Activated naive CD8-positive, alpha-beta T cell treated with anti-CD3 and anti-CD28 coated beads, Interleukin-2, amount 10 ng/mL, durations not matched to agents 7 days and 5 days (primary cell): ENCODE measurements at places on chromosomes 2 and 18. TPM values are rescaled to one million over a fixed set of nuclear protein-coding genes. Genes with fewer than 3 reads are reported as not detected.

GRCh38 chr2:238483021-238483420, 56.3 kb downstream of the ASB1 start:
- no peak for DNase-seq

CAPG gene
- total RNA-seq = 279 TPM

GRCh38 chr18:3397031-3397750, 52.8 kb upstream of the TGIF1 start:
- no peak for DNase-seq

- DNase-seq = no peak
Measured at GRCh38 chr2:68590702-68591101, 52.7 kb upstream of the PROKR1 start.

DNA sequence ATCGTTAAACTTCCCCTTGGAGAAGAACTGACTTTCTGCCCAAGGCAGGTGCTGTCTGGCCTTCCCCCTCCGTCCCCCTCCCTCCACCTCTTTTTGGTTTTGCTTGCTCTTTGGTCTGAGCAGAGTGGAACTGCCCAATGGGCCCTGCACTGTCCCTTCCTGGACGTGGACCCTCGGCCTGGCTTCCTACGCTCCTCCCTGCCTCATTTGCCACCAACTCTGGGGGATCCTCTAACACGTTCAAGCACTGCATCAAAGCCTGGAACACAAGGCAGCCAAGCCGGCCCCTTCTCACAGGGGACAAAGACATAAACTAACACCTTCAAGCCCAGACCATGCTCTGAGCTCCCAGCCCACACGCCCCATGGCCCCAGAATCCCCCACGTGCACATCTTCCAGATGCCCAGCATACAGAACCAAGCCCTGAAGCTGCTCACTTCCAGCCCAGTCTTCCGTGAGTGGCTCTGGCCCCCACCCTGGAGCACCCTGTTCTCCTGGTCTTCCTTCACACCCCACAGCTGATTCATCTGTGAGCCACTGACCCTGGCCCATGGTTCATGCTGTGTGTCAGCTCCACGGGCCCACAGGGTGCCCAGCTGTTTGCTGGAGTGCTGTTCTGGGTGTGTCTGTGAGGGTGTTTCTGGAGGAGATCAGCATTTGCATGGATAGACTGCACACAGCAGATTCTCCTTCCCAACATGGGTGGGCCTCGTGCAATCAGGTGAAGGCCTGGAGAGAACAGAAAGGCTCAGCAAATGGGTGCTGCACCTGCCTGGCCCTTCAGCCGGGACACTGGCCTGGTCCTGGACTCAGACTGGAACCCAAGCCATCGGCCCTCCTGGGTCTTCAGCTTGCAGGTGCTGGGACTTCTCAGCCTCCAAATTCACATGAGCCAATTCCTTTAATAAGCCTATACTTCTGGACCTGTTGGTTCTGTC, 247.1 kb upstream of the SALL3 start:
- no peak for DNase-seq

DNA sequence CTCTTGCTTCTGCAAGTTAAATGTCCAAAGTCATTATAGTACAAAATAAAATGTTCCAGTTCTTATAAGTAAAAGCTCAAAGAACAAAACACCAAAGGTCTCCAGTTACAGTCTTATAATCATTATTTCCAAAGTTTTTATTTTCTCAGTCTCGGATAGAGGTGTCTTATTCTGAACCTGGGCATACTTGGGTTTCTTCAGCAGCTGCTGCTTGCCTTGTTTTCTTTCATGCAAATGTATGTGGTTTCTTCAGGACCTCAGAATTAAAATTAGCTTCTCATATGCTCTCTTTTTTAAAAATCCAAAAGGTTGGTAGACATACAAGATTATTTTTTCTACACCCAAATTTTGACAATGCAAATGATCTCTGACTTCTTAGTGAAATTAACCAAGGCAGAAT, 383.0 kb downstream of the METTL4 start:
- no peak for DNase-seq

GRCh38 chr18:63140038-63140450, 179.5 kb downstream of the BCL2 start:
- DNase-seq = no peak

PNKD gene
- total RNA-seq = 33.9 TPM
